ENCODE measurements at places on chromosomes 13 and 19.
A peak's percentile ranks its signal among the peaks of the same experiment; 100 is the strongest.

- DNase-seq, result peak; percentile 7
These were observed 263.5 kb downstream of the GPC5 start for GRCh38 chr13:91661692-91662490.

- DNase-seq, result no peak
These were observed 1691.5 kb upstream of the SLC10A2 start for GRCh38 chr13:104757712-104758111.

GRCh38 chr19:12705654-12706331 is 9.4 kb upstream of the FBXW9 start:
- DNase-seq, result no peak

DNA sequence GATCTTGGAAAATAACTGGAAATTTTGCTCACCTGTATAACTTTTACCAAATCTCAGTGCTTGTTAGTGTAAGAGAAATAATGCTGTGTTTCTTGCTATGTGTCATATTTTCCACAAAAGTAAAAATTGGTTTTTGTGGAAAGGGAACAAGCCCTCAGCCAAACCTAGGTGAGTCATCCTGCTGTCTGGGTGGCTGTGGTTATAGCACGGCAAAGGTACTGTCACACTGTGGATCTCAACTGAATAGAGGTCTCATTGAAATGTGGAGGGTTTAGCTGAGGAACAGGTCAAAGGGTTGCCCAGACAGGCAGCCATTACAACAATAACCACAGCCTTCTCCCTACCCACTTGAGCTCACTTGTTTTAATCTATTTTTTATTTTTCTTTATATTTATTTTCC is 338.8 kb upstream of the DACH1 start:
- no peak for DNase-seq

DNA sequence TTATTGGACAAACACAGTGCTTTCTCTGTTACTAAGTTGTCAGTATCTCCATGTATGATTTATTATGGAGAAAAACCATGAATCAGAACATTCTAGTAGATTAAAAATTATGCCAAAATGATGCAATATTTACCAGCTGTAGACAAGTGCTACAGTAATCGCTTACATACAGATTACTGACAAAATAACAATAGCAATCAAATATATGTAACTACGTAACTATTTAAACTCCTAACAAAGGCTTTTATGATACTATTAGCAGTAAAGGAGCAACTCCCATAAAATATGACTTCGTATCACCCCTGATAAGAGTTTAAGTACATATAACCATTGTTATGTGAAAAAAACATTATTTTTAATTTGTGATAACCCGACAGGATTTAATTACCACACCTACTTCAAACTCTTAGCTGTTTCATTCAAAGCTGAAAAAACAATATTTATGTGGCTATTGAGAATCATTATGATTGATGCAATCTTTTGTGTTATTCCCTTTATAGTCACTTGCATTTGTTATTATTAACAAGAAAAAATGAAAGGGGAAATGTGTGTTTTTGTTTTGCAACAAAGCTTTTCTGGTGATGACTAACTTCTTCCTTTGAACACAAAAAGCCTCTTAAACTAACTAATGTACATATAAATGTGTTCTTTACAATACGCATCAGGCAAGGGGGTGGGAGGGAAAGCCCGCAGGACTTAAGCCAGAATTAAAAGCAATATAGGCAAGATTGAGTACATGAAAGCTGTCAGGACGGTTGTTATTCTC is 147.4 kb downstream of the ABCC4 start:
- DNase-seq, result no peak

DNA sequence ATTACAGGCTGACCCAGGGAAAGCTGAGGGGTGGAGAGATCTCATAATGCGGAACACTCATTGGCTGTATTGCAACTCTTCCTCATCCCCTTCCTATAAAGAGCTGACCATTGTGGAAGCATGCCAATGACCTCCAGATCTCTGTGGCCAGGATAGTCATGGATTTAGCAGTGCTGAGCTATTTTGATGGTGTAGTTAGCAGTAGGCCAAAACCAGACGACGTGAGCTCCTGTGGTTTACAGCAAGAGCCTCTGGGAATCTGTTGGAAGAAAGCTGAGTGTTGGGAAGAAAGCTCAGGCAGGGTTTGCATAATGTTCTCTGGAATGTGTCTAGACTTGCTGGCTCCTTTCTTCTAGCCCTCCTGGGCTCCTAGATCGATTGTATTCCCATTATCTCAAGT is 187.5 kb upstream of the GPC6 start:
- DNase-seq, result no peak

DNA sequence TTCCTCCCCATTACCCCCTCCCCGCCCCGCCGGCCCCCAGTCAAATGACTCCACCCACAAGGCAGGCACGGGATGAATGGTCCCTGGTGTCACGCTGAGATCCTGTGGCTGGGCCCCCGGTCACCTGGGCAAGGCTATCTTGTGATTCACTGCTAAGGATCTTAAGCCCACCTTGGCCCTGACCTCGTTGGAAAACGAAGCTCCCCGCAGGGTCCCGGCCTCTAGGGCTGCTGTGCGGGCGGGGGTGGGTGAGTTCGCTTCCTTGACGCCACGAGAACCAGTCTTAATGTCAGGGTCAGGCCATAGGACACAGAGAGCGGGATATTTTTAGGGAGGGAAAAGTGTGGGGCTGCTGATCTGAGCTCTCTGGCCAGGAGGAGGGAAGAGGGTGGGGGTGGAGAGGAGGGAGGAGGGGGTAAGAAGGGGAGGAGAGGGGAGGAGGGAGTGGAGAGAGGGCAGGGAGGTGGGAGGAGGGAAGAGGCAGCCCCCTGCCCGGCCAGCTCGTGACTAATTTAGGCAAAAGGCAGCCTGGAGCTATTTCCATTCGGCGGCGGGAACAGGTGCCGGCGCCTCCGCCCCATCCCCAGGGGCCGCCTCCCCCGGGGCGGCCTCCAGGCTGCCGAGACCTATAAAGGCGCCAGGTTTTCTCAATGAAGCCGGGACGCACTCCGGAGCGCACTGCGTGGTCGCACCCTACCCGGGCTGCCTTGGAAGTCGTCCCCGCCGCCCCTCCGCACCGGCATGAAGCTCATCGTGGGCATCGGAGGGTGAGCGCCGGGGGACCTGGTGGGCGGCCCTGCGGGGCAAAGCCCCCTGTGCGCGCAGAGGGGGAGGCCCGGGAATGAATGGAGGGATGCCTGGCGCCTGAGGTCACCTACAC is at the start of gene NMRK2:
Gene NMRK2, plus strand, starts transcription at position 139 of the 880 bp plus-strand sequence. Its CDS starts 603 bp downstream, at position 742.
- no peak for DNase-seq

- DNase-seq, result no peak
These were observed 169.4 kb upstream of the HTR2A start for GRCh38 chr13:47066226-47066625.

DNA sequence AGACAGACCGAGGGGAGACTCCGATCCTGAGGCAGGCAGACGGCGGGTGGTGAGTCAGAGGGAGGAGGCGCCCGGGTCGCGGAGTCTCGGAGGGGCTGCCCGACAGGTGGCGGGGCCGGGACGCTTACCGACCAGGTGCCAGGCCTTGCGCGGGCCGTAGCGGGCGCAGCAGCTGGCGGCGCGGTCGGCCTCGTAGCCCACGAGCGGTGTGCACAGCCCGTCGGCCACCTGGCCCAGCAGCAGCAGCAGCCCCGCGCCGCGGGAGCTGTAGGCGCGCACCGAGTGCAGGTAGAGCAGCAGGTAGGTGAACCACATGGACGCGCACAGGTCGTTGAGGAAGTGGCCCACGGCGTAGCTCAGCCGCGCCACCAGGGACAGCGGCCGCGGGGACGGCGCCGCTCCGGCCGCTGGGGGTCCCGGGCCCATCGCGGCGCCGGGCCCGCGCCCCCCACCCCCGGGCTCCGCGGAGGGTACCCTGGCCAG is 367 bp downstream of the MFSD12 start:
- DNase-seq, result no peak

DNA sequence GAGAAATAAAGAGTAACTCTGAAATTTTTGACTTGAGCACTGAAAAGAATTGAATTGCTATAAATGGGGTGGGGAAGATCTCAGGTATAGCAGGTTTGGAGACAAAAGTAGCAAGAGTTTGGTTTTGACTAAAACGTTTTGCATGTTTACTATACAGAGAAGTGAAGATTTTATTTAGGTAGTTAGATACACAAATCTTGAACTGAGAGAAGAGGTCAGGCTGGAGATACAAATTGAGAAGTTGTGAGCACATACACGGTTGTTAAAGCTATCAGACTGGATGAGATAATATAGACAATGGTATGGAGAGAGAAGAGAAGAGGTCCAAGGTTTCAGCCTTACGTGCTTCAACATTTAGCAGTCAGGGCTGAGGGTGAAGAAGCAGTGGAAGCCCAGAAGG is 420.9 kb downstream of the FOXO1 start:
- no peak for DNase-seq

DNA sequence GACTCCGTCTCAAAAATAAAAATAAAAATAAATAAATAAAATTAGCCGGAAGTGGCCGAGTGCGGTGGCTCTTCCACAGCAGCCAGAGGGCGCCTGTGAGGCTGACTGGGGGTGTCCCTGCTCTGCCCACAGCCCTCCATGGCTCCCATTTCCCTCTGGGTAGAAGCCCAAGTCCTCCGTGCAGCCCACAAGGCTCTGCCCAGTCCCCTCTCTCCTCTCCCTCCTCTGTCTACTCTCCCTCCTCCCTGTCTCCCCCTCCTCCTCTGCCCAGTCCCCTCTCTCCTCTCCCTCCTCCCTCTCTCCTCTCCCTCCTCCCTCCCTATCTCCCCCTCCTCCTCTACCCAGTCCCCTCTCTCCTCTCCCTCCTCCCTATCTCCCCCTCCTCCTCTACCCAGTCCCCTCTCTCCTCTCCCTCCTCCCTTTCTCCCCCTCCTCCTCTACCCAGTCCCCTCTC is 20.4 kb downstream of the MISP start:
- DNase-seq, result peak; percentile 79

All from GM13977 (cell line).